ENCODE measurements at places on chromosomes 6 and 20. TPM values are rescaled to one million over a fixed set of nuclear protein-coding genes. Genes with fewer than 3 reads are reported as not detected.
A peak's percentile ranks its signal among the peaks of the same experiment; 100 is the strongest.

VPS52 gene
- 33.4 TPM for total RNA-seq

GRCh38 chr6:139474145-139475108 is 100.0 kb upstream of the CITED2 start:
- DNase-seq: no peak

OCSTAMP gene
- total RNA-seq: not detected

TSPO2 gene
- total RNA-seq: not detected

SLC52A3 gene
- 3.0 TPM for total RNA-seq

DNA sequence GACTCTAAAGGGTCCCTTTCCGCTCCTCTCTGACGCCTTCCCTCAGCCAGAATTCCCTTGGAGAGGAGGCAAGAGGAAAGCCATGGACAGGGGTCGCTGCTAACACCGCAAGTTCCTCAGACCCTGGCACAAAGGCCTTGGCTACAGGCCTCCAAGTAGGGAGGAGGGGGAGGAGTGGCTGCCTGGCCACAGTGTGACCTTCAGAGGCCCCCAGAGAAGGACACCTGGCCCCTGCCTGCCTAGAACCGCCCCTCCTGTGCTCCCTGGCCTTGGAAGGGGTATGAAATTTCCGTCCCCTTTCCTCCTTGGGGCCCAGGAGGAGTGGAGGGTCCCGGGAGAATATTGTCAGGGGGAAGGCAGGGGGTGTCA is 2.7 kb downstream of the VEGFA start:
- peak; percentile 37 for DNase-seq

DNA sequence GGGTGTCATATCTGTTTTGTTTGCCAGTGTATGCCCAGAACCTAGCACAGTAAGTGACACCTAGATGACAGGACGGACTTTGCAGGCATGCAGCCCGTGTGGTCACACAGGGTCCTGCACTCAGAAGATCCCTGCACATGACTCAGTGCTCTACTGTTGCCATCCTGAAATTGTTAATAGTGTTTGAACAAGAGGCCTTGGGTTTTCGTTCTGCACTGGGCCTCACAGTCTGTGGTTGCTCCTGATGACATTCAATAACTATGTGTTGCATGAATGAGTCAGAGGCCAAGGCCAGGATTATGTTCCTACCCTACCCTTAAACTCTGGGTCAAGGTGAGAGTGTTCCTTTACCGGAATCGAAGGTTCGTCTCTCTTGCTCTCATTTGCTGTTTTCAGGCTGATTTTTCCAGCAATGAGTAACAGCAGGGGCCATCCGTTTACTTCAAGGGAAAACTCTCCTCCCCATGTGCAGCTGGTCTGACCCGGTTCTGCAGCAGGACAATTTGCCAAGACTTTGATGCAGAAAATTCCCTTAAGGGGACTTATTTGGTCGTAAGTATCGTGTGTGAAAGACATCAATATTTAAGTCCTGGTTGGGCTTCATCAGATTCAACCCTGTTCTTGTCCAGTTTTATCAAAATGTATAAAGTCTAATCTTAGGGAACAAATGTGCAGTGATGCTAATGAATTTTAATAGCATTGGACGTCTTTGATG is 13.0 kb upstream of the PFDN4 start:
- peak; percentile 48 for DNase-seq

SHLD1 gene
- total RNA-seq: 2.8 TPM

GRCh38 chr20:41654884-41655283 is 36.7 kb upstream of the CHD6 start:
- no peak for DNase-seq

DNA sequence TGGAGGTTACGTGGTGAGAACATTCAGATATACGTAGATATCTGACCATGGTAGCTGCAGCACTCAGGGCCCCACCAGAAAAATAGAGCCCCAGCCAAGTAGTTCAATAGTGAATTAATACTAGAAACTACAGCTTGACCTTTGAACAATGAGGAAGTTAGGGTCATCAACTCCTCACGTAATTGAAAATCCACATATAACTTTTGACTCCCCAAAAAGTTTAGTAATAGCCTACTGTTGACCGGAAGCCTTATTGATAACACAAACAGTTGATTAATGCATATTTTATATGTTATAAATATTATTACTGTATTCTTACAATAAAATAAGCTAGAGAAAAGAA is 117.9 kb downstream of the SNX5 start:
- no peak for DNase-seq

GRCh38 chr6:42118162-42119001 is 24.0 kb downstream of the C6orf132 start:
- no peak for DNase-seq

DNA sequence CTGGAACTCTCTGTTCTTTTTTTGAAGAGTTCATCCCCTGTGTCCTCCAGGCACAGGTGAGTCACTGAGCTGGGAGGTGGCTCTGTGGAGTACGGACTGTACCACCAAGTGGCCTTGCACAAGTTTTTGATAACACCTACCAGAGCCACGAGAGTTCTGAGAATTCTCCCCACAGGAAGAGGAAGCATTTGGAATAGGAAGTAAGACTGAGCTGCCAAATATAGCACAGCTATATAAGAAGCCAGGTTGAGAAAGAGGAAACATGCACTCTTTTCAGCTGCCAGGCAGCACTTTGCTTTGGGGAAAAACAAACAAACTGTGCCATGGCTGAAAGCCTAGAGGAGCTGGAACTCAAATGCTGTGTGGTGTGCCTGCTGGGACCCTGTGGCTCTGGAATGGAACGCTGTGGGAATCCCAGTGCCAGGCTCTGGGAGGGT is 70.8 kb upstream of the RIPOR2 start:
- DNase-seq: no peak

DNA sequence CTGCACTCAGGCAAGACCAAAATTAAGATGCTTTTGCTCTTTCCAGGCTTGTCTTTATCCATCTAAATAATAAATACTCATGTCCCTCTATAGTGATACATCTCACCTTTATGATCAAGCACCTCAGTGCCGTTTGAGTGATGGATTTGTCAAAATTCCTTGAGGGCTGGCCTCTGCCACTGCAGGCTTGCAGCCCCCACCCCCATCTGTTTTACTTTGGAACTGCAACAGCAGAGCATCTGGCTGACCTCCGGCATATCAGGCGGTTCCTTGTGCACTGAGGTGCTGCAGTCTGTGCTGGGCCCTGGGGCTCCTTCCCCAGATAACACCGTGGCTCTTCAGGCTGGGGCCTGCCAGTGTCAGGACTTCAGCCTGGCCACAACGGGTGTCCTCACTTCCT is 386.9 kb downstream of the CDH26 start:
- DNase-seq: no peak

CLDN20 gene
- total RNA-seq: 0.54 TPM

GRCh38 chr20:47741669-47742608 is 43.3 kb downstream of the SULF2 start:
- no peak for DNase-seq

DNA sequence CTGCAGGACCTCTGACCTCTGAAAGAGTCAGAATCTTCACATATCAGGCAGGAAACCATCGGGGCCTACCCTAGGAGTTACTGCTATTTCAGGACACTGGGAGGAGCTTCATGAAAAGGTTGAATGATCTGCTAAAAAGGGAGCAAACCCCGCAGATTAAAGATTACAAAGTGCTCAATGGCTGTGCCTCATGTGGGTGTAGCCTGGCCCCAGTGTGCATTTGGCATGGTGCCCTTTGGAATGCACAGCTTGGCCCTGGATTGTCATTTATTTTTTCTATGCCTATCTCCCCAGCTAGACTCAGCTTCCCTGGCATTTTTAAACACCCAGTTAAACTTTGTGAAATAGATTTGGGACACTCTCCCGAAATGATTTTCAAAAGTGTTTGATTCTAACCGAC is 368.5 kb upstream of the SPTLC3 start:
- no peak for DNase-seq

GRCh38 chr6:116557893-116558292 is 4.3 kb downstream of the CALHM4 start:
- DNase-seq: peak; percentile 87

GRCh38 chr6:114827135-114827534 is 484.3 kb upstream of the HS3ST5 start:
- DNase-seq: no peak

ANKEF1 gene
- 6.6 TPM for total RNA-seq

OR2J1 gene
- not detected for total RNA-seq

PIGU gene
- 11.7 TPM for total RNA-seq

DNA sequence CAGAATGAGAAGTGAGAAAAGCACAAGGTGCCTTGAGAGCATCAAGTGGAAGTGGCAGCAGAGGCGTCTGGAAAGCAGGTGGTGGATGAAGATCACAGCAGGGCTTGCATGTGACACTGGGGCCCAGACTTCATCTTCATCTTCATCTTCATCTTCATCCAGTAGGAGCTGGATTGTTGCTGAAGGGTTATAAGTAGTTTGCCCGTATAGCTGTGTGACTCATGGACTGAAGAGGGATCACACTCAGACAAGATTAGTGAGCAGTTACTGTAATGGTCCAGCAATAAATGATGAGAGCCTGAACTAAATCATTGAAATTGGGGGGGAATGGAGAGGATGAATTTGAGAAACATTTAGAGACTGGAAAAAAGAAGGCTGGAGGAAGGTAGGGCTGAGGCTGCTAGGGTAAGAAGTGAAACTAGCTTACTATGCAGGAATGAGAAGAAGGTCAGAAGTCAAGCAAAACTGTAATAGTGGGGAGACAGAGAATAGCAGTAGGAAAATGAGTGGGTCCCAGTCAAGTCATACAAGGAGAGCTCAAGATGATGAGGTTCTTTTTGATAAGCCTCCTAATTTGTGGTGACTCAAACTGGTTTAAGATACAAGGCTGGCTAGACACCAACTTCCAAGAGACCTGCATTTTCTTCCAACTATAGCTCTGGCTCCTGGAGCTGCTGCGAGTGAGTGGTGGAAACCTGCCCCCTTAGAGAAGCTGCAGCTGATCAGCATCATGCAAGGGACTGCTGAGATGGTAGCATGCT is 92.3 kb upstream of the BEND6 start:
- peak; percentile 57 for DNase-seq

GNAS gene
- total RNA-seq: 286 TPM

DNA sequence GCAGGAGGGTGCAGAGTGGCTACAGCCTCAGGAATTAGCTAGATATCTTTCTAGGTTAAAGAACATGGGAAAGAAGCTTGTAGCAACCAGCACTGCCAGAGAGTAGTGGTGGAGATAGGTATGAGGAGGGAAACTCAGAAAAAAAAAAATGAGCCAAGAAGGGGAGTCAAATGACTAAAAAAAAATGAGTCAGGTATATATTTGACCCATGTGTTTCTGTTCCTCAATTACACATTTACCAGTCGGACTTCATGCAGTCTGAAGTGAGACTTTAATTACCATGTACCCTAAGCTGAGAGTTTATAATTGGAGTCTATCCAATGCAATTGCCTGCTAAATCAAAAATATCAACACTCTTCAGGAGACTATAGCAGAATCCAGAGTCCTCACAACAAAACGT is 964.6 kb downstream of the HACE1 start:
- no peak for DNase-seq

- peak; percentile 74 for DNase-seq
Measured at GRCh38 chr6:35240838-35241801, 18.4 kb upstream of the ZNF76 start.

DNA sequence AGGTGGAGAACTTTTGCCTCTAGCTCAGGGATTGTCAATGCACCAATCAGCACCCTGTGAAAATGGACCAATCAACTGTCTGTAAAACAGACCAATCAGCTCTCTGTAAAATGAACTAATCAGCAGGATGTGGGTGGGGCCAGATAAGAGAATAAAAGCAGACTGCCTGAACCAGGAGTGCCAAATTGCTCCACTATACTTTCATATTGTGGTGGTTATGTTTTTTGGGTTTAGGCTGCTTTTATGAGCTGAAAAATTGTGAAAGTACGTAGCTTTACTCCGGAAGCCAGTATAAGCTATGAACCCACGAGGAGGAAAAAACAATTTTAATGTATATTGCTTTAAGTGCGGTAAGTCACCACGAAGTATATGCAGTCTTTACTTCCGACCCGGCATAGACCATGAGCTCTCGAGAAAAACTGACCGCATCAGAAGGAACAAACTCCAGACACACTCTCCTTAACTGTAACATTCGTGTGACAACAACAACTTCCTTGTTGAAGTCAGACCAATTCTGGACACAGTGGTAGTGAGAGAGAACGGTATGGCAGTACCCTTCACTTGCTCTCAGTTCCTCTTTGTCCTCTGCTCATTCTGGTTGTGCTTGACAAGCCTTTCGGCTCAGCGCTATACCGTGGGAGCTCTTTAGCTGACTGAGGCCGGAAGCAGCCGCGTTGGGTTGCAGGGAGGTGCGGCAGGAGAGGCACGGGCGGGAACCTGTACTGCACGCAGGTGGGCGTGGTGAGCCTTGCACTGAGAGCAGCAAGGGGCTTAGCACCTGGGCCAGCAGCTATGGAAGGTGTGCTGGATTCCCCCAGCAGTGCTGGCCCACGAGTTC is 81.9 kb upstream of the E2F3 start:
- no peak for DNase-seq
